Kidney glomerular epithelial cell (primary cell): ENCODE measurements at places on chromosomes 6 and 20.

GRCh38 chr6:132998418-132998817 lies 184.0 kb downstream of the RPS12 start:
- DNase-seq = no peak

DNA sequence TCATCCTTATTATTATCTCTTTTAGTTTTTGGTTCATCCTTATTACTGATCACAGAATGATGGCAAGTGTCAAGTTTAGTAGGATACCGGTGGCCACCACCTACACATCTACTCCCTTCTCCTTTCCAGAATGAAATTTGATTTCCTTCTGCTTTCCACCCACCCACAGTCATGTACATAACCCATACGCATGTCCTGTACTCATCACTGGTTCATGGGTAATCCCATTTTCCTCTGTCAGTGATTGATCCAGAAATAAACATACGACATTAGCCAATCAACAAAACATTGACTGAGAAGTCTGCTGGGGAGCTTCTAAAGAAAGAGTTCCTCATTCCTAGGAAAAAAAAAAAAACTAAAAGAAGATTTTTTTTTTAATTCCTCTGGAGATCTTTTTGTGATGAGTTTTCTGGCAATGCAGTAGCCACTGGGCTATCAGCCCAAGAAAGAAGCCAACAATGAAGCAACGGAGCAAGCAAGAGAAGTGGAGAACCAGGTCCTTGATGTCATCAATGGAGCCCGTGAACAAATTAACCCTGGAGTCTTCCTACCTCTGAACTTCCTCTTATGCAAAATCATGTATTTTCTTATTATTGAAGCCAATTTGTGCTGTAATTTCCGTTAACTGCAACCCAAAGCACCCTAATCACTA lies 127.8 kb downstream of the TASP1 start:
- no peak for DNase-seq

GRCh38 chr6:22194188-22194921 lies 102.5 kb downstream of the PRL start:
- no peak for DNase-seq

- DNase-seq = no peak
Observed at GRCh38 chr6:149936743-149937142, 5.1 kb upstream of the ULBP2 start.

DNA sequence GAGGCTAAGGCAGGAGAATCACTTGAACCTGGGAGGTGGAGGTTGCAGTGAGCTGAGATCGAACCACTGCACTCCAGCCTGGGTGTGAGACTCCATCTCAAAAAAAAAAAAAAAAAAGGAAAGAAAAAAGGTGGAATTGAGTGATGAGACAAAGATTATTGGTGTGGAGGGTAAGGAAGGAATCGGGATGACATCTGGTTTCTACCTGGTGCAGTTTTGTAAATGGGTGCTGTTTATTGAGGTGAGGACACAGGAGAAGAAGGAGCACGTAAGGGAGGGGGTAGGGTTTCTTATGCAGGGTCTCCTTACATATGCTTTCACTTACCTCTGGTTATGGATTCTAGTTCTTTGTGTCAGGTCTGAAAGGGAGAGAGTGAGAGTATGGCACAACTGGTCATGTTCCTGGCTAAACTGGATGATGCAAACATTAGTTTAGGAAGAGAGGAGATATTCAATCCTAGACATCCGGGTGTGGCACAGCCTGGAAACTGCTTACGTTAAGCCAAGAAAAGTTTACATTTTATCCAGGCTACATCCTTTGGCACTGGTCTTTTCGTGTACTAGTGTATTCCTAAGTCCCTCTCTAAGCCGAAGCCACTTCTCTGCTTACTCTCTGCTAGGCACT lies 5.4 kb downstream of the RALY start:
- no peak for DNase-seq

- peak; percentile 26 for DNase-seq
Observed at GRCh38 chr20:62303340-62304226, 786 bp downstream of the ADRM1 start.

DNA sequence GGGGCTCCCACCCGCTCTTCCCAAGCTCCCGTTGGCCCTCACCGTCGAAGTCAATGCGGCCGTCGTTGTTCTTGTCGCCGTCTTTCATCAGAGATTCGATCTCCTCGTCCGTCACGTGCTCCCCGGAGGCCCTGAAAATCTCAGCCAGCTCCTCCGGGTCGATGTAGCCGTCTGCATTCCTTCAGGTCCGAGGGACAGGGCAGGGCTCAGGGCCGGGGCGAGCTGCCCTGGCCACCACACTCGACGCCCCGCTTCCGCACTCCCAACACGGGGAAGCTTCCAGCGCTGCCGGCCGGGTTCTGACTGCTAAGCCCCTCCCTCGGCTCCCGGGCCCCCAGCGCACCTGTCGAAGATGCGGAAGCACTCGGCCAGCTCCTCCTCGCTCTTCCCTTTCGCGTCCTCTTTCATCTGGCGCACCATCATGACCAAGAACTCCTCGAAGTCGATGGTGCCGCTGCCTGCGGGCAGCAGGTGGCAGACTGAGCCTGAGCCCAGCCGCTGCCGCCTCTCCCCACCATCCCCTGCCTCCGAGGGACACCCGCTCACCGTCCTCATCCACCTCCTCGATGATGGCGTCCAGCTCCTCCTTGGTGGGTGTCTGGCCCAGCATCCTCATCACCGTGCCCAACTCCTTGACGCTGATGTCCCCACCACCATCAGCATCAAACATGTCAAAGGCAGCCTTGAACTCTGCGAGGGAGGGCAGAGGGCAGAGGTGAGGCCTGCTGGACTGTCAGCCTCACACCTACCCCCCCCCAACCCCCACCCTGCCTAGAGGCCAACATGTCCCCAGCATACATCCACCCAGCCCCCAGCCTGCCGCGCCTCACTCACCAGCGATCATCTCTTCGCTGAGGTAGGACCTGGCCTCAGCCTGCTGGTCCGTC lies 2.9 kb downstream of the TNNC2 start:
- no peak for DNase-seq

DNA sequence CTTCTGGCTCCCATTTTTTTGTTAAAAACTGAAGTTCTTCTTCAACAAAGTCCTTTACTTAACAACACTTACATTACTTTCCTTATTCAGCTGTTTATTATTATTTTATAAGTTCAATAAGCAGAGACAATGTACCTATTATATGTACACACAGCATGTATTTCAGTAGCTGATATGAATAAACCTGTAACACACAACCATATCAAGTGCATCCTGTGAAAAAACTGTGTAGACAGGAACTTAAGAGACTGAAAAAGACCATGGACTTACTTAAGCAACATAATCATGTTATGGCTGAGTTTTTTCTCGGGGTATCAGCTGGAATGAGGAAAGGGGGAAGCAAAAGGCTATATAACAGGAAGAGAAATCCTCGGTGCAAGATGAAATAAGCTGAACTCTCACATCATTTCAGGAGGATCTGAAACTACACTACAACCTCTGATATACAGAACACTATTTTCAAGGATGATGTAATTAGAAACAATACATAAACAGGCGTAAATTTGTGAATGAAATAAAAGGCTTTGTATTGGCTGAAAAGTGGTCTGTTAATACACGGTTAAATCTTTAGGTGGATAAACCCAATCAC lies 70.9 kb downstream of the REV3L start:
- DNase-seq = no peak

- DNase-seq = no peak
Observed at GRCh38 chr20:34971561-34972235, 16.0 kb downstream of the MYH7B start.

- DNase-seq = no peak
Observed at GRCh38 chr20:14953736-14954135, 616.3 kb upstream of the FLRT3 start.

DNA sequence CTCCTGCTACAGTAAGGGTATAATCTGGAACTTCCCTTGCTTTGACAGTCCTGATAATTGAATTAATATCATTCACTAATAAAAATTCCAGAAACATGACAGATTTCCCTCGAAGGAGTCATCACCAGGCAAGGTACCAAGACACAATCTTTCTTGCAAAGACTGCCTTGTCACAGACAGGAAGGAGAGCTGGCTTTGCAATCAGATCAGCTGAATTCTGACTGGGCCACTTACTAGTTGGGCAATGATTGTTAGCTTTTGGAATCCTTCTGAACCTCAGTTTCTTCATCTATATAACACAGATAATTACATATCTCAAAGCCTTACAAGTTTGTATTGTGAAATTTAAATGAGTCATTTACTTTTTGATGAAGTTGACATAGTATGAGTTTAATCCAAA lies 344.2 kb downstream of the RFPL4B start:
- peak; percentile 23 for DNase-seq

- DNase-seq = no peak
Observed at GRCh38 chr6:165986311-165986913, 181.2 kb downstream of the TBXT start.

DNA sequence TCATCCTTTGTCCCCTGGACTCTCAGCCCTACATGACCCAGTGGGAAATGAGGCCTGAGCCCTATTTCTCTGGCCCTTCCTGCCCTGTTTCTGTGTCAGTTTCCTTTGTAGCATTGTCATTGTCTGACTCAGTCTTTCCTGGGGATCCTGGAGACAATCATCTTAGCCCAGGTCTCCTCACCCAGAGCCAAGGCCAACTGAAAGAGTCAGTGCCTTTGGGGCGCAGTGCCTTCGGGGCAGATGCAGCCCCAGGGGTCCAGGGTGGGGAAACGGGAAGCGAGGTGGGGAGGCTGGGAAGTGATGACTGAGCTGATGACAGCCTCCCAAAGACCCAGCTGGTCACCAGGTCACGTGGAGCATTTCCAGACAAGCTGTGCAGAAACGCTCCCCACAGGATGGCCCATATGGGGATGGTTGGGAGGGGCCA lies 93.3 kb upstream of the SULF2 start:
- no peak for DNase-seq
